ENCODE measurements at places on chromosomes 2 and 18.

DNA sequence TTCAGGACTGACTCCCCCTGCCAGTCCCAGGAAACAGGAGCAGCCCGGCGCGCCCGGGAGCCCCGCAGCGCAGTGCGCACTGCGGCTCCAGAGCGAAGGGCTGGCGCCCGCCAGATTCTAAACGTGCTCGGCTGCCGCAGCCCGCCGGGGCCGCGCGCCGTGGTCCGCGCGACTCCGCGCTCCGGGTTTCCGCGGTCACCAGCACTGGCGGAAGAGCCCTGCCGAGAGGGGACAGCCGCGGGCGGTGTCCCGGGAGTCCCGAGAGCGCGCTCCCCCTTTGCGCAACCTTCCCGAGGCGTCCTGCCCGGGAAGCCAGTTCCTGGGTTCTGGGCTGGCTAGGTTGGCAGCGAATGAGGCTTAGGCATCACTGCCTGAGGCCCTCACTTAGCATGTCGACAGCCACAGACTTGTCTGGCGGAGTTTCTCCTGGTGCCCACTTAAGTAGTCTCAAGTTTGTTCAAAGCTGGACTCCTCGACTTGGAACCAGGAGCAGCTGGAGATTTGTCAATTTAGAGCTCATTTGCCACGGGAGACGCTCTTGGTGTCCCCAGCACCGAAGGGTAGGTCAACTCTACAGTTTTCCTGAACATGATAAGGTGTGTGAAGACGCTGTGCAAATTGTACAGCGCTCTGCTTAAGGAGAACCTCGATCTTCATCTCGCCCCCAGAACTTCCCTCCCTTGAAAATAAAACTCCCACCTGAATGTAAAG is 1.5 kb upstream of the VSNL1 start:
- no peak for DNase-seq

GRCh38 chr18:75757951-75758350 is 330.4 kb upstream of the SMIM21 start:
- no peak for DNase-seq

- no peak for DNase-seq
Observed at GRCh38 chr2:32572737-32573136, 55.1 kb upstream of the TTC27 start.

DNA sequence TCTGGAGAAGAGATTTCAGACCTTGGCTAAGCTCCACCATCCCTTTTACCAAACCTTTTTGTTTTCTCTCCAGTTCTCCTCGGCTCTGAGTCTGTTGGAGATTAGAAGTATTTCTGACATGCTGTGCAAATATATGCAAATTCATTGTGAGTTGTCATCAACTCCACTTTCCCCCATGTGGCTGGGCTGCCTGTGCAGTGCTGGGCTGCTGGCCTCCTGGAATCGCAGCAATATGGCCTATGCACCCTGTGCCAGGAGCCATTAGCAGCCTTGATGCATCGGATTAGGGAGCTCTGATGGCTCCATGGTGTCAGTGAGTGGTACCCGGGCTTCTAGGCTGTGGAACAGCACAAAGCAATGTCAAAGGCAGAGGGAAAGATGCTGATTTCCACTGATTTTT is 80.0 kb downstream of the GPR39 start:
- no peak for DNase-seq

DNA sequence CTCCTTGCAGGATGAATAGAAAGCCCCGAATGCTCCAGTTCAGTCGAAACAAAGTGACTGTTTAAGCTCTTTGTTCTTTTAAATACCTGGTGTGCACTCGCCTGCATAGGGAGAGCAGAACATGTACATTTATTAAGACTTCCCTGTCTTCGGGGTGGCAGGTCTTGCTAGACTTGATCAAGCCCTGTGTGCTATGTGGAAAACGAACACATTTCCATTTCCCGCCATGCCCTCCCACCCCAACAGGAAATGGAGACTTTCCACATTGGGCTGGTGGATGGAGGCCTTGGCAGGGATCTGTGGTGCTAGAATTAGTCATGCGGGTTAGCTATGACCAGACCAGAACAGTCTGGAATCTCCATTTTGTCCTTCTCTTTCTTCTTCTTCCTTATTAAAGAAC is 321.0 kb upstream of the THSD7B start:
- DNase-seq: no peak

DNA sequence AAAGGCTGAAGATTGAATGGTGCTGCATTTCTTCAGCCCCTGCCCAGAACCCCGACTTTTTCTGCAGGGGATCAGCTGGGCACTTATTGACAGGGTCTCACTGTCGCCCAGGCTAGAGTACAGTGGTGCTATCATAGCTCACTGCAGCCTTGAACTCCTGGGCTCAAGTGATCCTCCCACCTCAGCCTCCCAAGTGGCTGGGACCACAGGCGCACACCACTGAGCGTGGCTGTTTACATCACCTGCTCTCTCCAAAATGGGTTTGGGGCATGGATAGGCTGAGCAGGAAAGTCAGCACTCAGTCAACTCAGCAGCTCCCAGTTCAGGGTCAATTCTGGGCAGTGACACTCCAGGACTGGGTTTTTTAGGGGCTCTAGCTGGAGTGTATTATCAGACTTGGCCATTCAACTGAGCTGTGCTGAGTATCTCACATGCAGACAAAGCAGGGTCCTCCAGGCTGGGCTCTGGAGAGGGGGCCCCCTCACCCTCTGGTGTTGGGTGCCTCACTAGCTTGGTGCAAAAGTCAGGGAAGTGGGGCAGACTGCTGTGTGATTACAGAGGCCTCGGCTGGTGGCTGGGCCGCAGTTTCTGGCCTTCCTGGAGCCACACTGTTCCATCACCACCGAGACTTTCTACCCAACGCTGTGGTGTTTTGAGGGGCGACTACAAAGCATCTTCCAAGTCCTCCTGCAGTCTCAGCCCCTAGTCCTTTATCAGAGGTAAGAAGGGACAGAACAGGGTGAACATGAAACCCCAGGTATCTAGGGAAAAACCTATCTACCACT is 4.5 kb downstream of the ABHD1 start:
- no peak for DNase-seq

DNA sequence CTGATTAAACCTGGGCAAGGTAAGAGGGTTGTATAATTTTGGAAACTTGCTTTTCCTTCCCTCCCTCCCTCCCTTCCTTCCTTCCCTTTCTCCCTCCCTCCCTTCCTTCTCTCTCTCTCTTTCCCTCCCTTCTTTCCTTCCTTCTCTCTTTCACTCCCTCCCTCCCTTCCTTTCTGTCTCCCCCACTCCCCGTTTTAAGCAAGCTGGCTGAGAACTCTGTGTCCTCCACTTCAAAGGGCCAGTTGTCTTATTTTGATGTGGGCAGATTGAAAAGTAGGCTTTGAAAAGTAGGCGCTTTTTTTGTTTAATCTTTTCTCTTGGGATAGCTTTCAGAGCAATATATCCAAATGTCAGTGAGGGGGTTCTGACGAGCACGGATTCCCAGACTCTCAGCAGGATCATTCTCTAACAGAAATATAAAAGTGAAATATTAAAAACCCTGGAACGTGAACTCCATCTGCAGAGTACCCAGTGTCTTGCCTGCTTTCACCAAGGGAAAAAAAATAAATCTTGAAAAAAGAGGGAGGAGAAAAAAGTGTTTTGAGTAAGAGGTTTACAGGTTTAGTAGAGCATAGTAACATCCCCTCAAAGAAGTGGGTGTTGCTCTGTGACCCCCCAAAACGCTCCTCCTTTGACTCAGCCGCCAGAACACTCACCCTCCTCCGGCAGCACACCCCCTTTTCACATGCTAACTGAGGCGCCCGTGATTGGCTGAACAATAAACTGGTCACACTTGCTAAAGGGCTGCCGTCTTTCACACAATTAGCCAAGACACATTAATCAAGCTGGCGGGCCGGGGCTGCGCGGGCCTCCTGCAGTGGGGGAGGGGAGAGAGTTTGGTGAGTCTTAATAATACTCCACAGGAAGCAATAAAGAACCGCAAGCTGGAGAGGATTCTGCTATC is 52.2 kb downstream of the CDK15 start:
- no peak for DNase-seq

GRCh38 chr18:58639751-58640427 is 11.0 kb upstream of the ALPK2 start:
- no peak for DNase-seq

- DNase-seq: no peak
Observed at GRCh38 chr2:50596515-50596914, 435.4 kb downstream of the NRXN1 start.

DNA sequence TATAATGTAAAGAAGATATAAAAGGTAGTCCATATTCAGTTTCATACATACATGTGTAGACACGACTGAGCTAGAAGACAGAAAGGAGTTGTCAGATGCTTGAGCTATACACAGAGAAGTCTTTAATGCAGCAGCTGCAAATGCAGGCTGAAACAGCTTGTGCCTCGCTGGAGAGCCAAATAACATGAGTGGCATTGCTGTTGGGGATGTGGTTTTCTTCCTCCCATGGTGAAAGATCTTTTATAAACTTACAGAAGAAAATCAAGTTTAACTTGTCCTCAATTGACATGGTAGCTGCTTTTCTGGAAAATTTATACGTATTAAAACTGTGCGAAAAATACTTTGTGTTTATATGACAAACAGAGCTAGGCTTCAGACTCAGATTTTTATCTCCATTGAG is 16.4 kb upstream of the IL1R1 start:
- no peak for DNase-seq

GRCh38 chr2:86783615-86784339 is 6.9 kb downstream of the CD8A start:
- DNase-seq: no peak

DNA sequence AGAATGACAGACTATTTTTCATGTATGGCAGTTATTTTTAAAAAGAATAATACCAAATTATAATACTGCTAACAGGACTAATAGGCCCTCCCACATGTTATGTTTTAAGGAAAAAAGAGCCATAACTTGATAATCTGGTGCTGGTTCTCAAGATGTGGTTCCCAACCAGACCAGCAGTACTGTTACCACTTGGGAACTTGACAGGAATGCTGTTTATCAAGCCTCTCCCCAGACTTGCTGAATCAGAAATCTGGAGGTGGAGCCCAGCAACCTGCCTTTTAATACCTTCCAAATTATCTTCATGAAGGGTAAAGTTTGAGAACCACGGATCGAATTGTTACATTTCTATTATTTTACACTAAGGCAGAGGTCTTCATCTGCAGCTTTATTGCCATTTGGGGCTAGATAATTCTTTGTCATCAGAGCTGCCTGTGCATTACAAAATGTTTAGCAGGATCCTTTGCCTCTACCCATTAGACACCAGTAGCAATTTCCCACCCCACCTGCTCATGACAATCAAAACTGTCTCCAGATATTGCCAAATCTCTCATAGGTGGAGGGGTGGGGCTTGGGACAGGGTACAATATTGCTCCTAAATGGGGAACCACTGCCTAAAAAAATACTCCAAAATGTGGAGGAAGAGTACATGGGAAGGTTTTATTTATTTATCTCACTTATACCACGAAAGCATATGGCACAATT is 629.6 kb downstream of the ARHGAP15 start:
- DNase-seq: no peak

- no peak for DNase-seq
Observed at GRCh38 chr18:9949861-9950260, 36.0 kb downstream of the VAPA start.

DNA sequence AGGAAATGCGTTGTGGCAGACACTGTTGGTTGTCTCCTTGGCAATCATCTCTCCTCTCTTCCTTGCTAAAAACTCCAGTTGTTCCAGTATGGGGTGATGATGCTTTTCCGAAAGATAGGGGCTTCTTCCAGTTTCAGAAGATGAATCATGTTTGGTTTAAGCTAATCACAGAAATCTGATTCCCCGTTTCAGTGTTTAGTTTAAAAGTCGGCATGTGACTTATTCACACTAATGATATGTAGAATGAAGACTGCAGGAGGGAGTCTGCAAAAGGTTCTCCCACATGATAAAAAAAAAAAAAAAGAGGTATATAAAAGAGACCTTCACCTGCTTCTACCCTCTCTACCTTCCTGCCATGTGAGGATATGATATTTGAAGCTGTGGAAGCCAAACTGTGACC is 239.0 kb upstream of the SIX2 start:
- no peak for DNase-seq

DNA sequence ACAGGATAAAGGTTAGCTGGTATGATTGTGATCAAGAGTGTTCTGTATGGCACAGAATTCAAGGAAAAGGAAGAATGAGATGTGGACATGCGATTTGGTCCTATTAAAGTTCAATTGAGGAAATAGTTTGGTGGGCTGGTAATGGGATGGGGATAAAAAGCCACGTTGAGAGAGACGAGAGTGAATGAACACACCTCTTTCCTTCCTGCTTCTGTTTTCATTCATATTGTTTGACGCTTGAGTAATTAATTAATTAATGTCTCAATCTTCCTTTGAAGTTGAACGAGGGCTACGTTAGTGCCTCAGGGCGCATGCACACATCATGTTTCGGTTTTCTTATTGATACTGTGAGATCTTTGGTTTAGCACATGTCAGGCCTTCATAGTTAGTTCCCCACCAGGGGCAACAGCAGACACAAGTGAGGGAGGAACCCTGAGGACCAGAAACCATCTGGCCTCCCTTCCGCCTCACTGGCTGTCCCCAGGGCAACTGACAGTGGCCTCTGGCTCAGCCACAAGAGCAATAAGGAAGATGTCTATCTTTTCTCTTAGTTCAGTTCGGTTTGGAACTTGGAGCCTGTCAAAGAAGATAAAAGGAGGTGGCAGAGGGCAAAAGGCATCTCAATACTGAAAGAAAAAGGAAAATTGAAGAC is 116.0 kb downstream of the LIPG start:
- DNase-seq: no peak

DNA sequence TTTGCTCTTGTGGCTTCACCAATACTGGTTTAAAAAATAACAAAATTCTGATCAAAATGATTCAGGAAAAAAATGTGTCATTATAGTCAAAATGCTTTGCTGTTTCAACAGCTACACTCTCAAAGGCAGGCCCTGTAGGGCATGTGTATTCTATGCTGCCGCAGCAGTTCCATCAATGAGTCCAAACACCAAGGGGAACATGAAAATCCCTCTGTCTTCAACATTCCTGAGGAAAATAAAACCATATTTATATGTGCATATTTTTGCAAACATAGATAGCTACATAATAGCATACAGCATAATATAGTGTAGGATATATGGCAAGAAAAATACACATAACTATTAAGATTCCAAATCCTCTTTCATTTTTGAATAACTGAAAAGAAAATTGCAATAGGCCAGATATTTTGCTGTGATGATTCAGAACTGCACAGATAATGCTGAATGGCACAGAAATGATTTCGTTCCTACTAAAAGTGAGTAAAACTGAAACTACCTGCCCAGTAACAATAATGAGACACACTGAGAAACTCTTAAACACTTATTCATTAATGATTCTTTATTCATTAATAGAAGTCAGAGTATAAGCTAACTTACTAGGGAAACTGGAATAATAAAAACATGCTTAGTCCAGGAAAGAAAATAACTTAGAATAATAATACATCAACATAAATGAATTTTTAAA is 343.8 kb downstream of the SUCLG1 start:
- DNase-seq: no peak

DNA sequence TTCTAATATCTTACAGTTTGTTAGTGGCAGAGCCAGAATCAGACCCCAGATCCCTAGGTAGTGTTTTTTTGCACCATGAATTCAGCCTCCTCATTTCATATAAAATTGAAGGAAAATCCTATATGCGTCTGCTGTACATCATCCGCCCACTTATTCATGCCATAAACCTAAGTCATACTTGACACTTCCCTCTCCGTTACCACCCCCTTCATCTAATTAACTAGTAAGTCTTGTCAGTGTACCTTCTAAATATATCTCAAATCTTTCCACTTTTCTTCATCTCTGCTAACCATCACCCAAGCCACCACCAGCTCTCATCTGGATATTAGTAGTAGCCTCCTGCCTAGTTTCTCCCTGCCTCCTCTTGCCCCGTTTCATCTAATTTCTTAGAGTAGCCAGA is 248.7 kb upstream of the SIX3 start:
- no peak for DNase-seq

- DNase-seq: peak; percentile 69
Observed at GRCh38 chr2:65382776-65383357, 49.5 kb downstream of the SPRED2 start.

- DNase-seq: no peak
Observed at GRCh38 chr2:219641390-219642068, 14.1 kb downstream of the SLC4A3 start.

All from stimulated activated CD4-positive, alpha-beta T cell treated with anti-CD3 and anti-CD28 coated beads, Interleukin-1b, Interleukin-23, amount 100 ng/mL, for 4 hours (primary cell).